ENCODE measurements at places on chromosomes 5 and 9.

GRCh38 chr5:14250084-14250695 is 107.0 kb downstream of the TRIO start:
- DNase-seq, result peak; percentile 54
- no peak overlapping the region for H3K4me3 ChIP-seq
- H3K36me3 ChIP-seq, result no peaks in the 10 kb centered on the region
- no peaks in the 10 kb centered on the region for H3K27me3 ChIP-seq
- H3K27ac ChIP-seq, result no peak overlapping the region
- H3K4me1 ChIP-seq, result no peaks in the 10 kb centered on the region

DNA sequence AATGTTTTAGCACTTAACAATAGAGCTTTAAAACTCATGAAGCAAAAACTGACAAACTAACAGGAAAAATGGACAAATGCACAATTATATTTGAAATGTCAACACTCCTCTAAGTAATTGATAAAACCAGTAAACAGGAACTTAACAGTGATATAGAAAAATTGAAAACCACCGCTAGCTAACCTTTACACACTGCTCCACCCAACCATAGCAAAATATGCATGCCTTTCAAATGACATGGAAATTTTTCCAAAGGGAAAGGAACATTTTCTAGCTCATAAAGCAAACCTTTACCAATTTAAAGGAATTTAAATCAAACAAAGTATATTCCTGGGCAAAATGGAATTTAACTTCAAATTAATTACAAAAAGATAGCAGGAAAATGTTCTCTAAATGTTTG is 109.2 kb downstream of the ADAMTS19 start:
- no peaks in the 10 kb centered on the region for H3K36me3 ChIP-seq
- H3K4me3 ChIP-seq, result no peak overlapping the region
- H3K27me3 ChIP-seq, result no peaks in the 10 kb centered on the region
- no peaks in the 10 kb centered on the region for H3K4me1 ChIP-seq

DNA sequence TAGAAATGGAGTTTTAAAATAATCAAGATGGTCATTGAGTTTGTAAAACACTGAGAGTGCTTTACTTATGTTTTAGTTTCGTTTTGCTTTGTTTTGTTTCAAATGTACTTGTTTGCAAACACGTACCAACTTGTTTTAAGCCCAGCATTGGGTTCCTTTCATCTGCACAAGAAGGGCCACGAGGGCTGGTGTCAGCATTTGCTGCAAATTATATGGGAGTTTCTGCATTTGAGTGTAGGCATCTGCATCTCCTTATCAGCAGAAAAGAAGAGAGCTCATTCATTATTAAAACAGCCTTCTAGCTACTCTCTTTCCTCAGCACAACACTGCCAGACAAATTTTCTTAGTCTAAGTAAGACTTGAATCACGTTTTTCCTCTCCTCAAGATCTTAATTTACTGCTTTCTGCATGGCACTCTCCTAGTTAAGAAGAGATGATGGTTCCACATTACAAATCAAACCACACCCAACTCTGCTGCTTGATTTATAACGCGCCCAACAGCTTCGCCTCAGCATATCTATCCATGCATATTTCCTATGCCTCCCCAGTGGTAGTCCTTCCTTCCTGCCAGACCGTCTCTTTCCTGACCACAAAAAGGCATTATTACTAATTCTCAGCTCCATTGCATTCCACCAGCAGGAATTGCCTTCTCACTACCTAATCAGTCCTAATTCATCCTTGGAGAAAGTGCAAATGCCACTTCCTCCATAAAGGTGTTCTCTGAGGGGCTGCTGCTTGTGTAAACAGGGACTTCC is 95.2 kb upstream of the CAST start:
- H3K27ac ChIP-seq, result no peak overlapping the region
- H3K27me3 ChIP-seq, result no peaks in the 10 kb centered on the region
- H3K36me3 ChIP-seq, result no peaks in the 10 kb centered on the region
- no peak overlapping the region for H3K4me3 ChIP-seq
- peaks cover 7% of the 10 kb centered on the region for H3K4me1 ChIP-seq

GRCh38 chr5:6781716-6782115 is 68.5 kb downstream of the TENT4A start:
- no peak overlapping the region for H3K4me3 ChIP-seq
- DNase-seq, result no peak
- H3K27me3 ChIP-seq, result no peaks in the 10 kb centered on the region
- no peak overlapping the region for H3K27ac ChIP-seq
- no peaks in the 10 kb centered on the region for H3K36me3 ChIP-seq

GRCh38 chr9:131469951-131470350 is 32.8 kb upstream of the POMT1 start:
- H3K36me3 ChIP-seq, result peaks cover 81% of the 10 kb centered on the region
- no peak for DNase-seq
- H3K4me3 ChIP-seq, result no peak overlapping the region

DNA sequence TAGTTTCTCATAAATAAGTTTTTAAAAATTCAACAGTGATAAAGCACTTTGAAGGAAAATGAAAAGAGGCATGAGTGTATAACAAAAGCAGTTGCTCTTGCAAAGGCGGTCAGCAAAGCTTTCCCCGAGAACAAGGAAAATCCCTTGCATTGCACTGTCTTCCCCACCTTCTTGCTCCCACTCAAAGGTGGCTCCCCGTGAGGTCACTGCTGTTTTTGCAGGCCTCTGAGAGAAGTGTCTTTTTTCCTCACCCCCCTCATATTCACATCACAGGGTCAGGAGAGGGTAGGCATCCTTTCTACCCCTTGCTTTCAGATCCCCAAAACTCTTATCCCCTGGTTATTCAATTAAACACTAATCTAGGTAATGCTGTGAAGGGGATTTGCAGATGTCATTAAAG is 15.2 kb upstream of the SLC36A1 start:
- no peaks in the 10 kb centered on the region for H3K4me1 ChIP-seq
- H3K27ac ChIP-seq, result no peak overlapping the region
- no peak overlapping the region for H3K4me3 ChIP-seq
- no peaks in the 10 kb centered on the region for H3K27me3 ChIP-seq
- no peak for DNase-seq

DNA sequence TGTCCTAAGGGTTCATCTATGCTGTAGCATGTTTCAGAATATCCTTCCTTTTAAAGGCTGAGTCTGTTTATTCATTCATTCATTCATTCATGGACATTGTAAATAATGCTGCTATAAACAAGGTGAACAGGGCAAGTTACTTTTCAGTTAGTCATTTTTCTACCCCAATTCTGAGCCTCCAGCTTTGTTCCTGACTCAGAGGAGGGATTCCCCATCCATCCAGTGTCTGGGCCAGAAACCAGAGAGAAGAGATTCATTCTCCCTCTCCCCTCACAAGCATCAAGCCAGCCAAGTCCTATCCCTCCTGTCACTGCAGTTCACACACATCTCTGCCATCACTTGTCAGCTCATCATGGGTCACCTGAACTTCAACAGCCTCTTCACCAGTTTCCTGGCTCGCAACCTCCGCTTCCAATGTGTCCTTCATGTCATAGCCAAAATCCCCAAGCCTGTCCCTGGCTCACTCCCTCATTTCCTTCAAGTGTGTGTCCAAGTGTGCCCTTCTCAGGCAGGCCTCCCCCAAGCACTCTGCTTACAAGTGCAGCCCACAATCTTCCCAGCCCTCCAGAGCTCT is 203.0 kb downstream of the TTLL11 start:
- H3K27me3 ChIP-seq, result no peaks in the 10 kb centered on the region
- no peaks in the 10 kb centered on the region for H3K4me1 ChIP-seq
- H3K36me3 ChIP-seq, result peaks cover 9% of the 10 kb centered on the region
- no peak for DNase-seq
- H3K27ac ChIP-seq, result no peak overlapping the region
- no peak overlapping the region for H3K4me3 ChIP-seq

GRCh38 chr9:22049411-22049810 is 40.3 kb upstream of the CDKN2B start:
- H3K4me1 ChIP-seq, result no peaks in the 10 kb centered on the region
- no peaks in the 10 kb centered on the region for H3K36me3 ChIP-seq
- no peak overlapping the region for H3K4me3 ChIP-seq
- no peak for DNase-seq
- no peak overlapping the region for H3K27ac ChIP-seq

- no peaks in the 10 kb centered on the region for H3K27me3 ChIP-seq
- H3K27ac ChIP-seq, result no peak overlapping the region
- H3K4me3 ChIP-seq, result no peak overlapping the region
- H3K36me3 ChIP-seq, result no peaks in the 10 kb centered on the region
These were observed 296.0 kb upstream of the ACTBL2 start for GRCh38 chr5:57778501-57779091.

GRCh38 chr9:109411069-109411761 is 86.9 kb downstream of the PTPN3 start:
- no peak for DNase-seq
- no peak overlapping the region for H3K27ac ChIP-seq
- H3K4me3 ChIP-seq, result no peak overlapping the region
- H3K4me1 ChIP-seq, result no peaks in the 10 kb centered on the region
- H3K27me3 ChIP-seq, result no peaks in the 10 kb centered on the region

GRCh38 chr5:51156222-51156621 is 227.0 kb upstream of the ISL1 start:
- H3K4me3 ChIP-seq, result no peak overlapping the region
- no peaks in the 10 kb centered on the region for H3K4me1 ChIP-seq
- no peaks in the 10 kb centered on the region for H3K27me3 ChIP-seq
- no peak overlapping the region for H3K27ac ChIP-seq
- no peak for DNase-seq
- no peaks in the 10 kb centered on the region for H3K36me3 ChIP-seq

GRCh38 chr9:101440714-101441230 is 5.2 kb upstream of the ALDOB start:
- H3K4me3 ChIP-seq, result no peak overlapping the region
- no peak overlapping the region for H3K27ac ChIP-seq
- H3K27me3 ChIP-seq, result peaks cover 10% of the 10 kb centered on the region

- DNase-seq, result no peak
- no peak overlapping the region for H3K27ac ChIP-seq
- H3K36me3 ChIP-seq, result no peaks in the 10 kb centered on the region
- H3K4me3 ChIP-seq, result no peak overlapping the region
- H3K27me3 ChIP-seq, result no peaks in the 10 kb centered on the region
These were observed 331.6 kb downstream of the CDH12 start for GRCh38 chr5:22521521-22521920.

GRCh38 chr9:113376634-113377567 is at the start of gene HDHD3:
Gene HDHD3, minus strand, starts transcription at chr9:113376986. Its CDS starts 2,632 bp downstream, at chr9:113374354.
- peak within 1 kb of the TSS; percentile 85 for H3K27ac ChIP-seq
- H3K36me3 ChIP-seq, result peaks cover 19% of the 10 kb centered on the region
- no peaks in the 10 kb centered on the region for H3K27me3 ChIP-seq
- H3K4me3 ChIP-seq, result peak within 1 kb of the TSS; percentile 71
- H3K4me1 ChIP-seq, result no peaks in the 10 kb centered on the region
- peak; percentile 67 for DNase-seq
